ENCODE measurements at places on chromosomes 16 and 17.
A peak's percentile ranks its signal among the peaks of the same experiment; 100 is the strongest.

DNA sequence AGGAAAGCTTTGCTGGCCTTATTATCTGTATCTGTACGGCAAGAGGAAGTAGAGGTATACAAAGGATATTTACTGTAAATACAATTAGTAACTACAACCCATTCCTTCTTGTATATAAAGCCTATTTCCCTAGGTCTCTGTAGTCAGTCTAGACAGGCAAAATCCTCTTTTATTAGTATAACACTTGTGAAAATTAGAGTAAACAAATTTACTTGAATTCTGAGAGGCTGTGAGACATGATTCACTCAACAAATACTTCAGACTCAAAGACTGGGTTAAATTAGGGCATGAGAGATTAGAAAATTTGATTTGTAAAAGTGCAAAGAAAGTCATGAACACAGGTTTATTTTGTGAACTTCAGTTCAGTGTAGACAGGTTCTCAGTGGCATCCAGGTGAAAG lies 30.9 kb upstream of the CDH8 start:
- no peak for DNase-seq

GRCh38 chr17:63842173-63842539 lies 329 bp downstream of the SMARCD2 start:
- peak; percentile 34 for DNase-seq

- DNase-seq = no peak
These were observed 3.6 kb upstream of the FBXO47 start for GRCh38 chr17:38970804-38971203.

- no peak for DNase-seq
These were observed 75.7 kb downstream of the CYTH1 start for GRCh38 chr17:78706271-78706915.

GRCh38 chr17:48231995-48232959 lies 124.7 kb downstream of the SNX11 start:
- no peak for DNase-seq

DNA sequence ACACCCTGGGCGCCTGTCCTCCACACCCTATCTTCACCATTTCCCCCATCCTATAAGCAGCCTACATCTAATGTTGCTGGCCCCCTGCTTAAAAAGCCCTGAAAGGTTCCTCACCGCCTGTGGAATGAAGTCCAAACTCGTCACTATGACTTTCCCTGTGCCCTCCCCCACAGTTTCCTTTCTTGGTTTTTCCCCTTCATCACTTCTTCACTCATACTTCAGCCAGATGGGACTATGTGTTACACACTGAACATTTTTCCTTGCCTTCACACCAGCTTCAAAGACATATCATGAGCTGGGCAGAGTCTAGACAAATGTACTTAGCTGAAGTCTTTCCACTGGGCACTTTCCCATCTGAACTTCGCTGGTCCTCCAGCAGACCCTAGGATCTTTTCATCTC lies 1.5 kb upstream of the MARCHF10 start:
- no peak for DNase-seq
